ENCODE measurements at places on chromosomes 1 and 21. TPM values are rescaled to one million over a fixed set of nuclear protein-coding genes. Genes with fewer than 3 reads are reported as not detected.

GRCh38 chr21:43972850-43973633 is 39.1 kb upstream of the TRAPPC10 start:
- no peak for DNase-seq

GRCh38 chr1:154492115-154492514 is 9.9 kb upstream of the TDRD10 start:
- no peak for DNase-seq

DNA sequence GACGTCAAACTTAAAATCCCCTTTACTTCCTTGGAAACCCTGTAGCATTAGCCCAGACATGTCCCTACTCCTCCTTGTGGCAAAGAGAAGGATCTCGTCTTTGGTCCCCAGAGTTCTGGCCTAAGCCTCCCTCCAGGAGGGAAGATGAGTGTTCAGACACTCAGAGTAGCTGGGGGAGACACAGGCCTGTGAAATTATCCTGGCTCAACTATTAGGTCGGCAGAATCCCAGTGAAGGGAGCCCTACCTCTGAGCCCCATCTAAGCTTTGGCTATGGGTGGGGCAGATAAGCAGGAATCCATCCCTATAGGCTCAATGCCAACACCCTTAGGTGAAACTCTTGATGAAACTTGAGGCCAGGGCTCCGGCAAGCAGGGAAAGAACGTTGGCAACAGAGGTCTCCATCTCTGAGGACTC is 1.7 kb upstream of the SFN start:
- no peak for DNase-seq

- DNase-seq = no peak
Observed at GRCh38 chr1:214360525-214361164, 79.7 kb downstream of the SMYD2 start.

Gene SLC45A3
- 5.6 TPM for total RNA-seq
